ENCODE measurements at places on chromosomes 12 and 14. TPM values are rescaled to one million over a fixed set of nuclear protein-coding genes. Genes with fewer than 3 reads are reported as not detected.

Gene KRT82
- total RNA-seq, result not detected

Gene ITGA7
- total RNA-seq, result 2.2 TPM

Gene IAPP
- total RNA-seq, result not detected

Gene EIF4B
- 311 TPM for total RNA-seq

Gene RNU6-8
- not detected for total RNA-seq

Gene ART4
- total RNA-seq, result not detected
